Cortex of kidney (tissue), 1 donor: ENCODE measurements at places on chromosomes 4 and X.

- no peak for DNase-seq
Measured at GRCh38 chrX:53080628-53081580, 1.3 kb upstream of the TSPYL2 start.

DNA sequence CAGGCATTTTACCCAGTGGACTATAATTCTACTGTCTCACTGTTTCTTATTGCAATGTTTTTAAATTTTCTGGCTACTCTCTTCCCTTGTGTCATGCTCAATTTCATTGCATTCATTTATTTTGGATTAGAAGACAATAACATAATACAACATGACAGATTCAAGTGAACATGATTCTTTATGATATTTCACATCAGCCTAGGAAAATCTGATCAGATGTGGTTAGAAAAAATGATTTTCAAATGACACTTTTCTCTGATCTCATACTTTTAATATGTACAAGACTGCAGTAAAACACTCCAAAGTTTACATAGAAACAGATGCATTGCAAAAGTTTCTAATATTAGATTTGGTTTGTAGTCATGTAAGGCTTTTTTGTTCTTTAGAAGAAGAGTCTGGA, 586.0 kb downstream of the ACTRT1 start:
- DNase-seq = no peak

DNA sequence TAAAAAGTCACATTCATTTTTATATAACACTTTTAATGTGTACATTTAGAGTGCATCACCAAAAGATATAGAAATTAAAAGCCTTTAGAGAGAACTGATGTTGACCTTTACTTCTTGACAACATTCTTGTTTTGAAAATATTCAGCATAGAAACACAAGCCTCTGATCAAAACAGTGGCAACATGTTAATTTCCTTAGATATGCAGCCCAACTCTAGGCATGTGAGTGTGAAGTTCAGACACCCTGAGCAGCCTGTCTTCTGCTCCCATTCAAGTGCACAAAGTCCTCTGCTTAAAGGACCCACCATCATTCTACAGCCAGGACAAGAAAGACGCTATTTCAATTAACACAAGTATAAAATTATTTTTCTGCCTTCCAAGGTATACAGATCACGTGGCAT, 60.0 kb downstream of the PPP3CA start:
- DNase-seq = no peak

GRCh38 chrX:44770121-44770520, 73.7 kb upstream of the DUSP21 start:
- no peak for DNase-seq

DNA sequence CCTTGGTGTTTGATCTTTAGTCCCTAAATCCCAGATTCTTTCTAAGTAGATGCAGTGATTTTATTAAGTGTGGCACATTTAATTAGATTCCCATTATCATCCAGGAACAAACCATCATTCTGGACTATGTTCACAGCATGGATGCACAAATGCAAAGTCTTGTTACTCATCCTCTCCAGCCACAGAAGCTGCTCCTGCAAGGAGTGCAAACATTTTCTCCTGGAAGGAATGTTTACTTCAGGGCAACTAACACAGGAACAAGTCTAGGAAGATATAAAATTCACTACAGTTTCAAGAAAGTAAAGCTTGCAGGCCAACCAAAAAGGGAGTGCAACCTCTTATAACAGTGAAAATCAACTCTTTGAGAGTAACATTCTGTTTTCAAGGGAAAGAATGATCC, 106.0 kb downstream of the IQCM start:
- DNase-seq = no peak

DNA sequence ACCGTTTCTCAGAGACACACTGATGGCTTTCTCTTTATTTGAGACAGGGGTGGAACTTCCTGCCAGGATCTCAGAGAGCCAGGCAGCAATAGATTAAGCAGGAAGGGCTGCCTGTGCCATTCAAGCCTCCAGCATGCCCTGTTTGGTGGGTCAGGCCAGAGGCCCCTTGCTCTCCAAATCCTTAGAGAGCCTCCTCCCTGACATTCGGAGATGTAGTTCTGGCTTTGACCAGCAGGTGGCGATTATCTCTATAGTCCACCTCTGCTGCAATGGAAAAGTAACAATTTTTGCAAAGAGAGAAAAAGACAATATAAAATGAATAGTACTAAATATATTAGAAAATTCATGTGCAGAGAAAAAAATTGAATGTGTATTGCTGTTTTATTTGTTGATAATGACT, 93.9 kb downstream of the NXF2B start:
- DNase-seq = no peak

- DNase-seq = no peak
Measured at GRCh38 chrX:97672138-97672537, 788.4 kb downstream of the RPA4 start.

DNA sequence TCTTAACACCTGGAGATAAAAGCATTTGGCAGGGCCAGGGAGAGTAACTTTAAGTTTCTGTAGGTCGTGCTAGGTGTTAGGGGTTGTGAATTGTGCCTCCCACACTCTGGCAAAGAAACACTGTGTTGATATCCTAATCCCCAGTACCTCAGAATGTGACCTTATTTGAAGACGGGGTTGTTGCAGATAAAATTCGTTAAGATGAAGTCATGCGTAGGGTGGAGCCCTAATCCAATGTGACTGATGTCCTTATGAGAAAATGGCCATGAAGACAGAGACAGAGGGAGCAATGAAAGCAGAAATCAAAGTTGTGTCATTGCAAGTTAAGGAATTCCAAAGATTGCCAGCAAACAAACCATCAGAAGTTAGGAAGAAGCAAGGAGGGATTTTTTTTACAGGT, 40.5 kb upstream of the BBS12 start:
- no peak for DNase-seq

GRCh38 chr4:158462611-158463010, 59.1 kb upstream of the RXFP1 start:
- DNase-seq = no peak

DNA sequence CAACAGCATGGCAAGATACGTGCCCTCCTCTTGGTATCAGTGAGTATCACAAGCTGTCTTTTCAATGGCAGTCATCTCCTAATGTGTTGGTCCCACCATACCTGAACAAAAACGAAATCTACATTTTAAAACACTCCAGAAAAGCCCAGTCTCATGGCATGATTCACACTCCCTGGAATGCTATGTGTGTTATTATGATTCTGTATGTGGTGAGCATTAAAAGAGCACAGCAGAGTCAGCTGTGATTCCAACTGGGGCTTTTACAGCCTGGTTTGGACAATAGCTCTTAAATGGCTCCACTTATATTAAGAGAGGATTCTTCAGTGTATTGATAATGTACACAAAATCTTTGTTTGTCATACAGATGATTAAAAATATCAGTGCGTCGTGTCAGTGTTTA, 274.1 kb upstream of the GK2 start:
- no peak for DNase-seq

- no peak for DNase-seq
Measured at GRCh38 chrX:117990438-117990837, 126.2 kb downstream of the KLHL13 start.

DNA sequence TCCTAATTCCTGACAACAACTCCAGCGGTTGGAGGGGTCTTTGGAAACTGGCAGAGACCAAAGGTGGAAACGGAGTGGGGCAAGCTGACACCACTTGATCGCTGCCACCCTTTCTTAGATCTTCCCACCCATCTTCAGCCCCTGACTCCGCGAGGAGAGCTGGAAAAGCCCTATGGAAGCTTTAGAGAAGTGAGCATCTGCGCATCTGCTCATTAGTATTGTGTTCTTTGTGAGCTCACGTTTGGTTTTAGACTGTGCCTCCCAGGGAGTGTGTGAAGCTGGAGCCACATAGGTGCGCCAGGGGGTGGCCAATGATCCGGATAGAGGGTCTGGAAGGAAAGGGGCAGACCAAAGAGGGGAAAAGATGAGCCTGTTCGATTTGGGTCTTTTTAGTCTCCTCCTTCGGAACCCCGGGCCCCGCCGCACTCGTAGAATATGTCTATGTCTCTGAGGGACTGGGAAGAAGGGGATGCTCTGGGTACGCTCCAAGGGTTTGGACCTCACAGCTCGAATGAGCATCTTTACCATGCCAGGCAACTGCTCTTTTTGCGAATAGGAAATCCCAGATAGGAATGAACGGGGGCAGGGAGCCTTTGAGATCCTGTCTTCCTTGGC, 578 bp upstream of the DKK2 start:
- no peak for DNase-seq

DNA sequence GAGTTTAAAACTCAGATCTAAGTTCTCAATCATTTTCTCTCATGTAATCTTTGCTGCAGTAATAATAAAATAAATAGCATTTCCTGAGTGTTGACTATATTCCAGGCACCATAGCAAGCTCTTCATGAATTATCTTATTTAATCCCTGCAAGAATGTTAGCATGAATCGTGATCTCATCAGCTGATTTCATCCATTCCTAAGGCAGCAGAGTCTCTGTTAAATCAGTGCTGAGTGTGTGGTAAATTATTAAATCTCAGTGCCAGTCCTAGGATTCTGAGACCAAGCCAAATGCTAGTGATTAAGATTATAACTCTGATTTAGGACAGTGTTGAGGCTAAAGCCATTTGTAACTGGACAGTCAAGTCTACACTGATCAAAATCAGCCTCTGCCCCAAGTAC, 240.3 kb upstream of the TAPT1 start:
- DNase-seq = no peak

DNA sequence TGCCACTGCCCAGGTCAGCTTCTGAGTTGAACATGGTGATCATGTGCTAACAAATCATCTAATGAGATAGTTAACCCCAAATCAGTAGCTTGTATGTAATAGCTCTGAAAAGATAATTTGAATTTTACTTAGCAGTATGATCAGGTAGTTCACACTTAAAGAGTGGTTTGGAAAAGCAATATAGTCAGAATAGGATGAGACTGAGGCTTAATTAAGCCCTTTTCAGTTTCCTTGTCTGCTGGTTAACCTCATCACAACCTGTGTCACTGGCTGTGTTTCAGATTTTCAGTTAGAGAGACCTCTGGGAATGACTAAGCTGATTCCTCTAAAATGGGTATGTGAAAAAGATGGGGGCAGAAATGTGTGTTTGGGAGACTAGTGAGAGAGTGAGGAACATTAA, 38.1 kb downstream of the GPR174 start:
- DNase-seq = no peak

GRCh38 chr4:136183513-136183912, 1348.8 kb downstream of the PCDH18 start:
- DNase-seq = no peak

- no peak for DNase-seq
Measured at GRCh38 chr4:56130606-56131155, 181.9 kb downstream of the CEP135 start.

DNA sequence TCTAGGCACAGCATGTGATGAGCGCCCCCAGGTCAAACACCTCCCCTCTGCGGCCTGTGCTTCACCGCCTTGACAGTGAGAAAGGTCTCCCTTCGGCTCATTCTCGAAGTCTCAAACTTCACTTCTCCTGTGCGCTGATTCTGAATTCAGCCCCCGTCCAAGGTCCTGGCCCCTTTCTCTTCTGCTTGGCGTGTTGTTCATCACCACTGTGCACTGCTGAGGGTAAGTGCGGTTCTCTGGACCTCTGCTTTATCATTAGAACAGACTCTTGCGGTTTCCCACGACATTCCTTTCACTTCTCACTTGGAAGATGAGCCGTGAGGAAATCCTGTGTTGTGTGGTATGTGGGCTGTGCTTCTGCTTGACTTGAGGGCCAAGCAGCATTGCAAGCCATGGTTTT, 11.9 kb downstream of the HTT-AS start:
- no peak for DNase-seq

- DNase-seq = no peak
Measured at GRCh38 chrX:145393702-145394235, 146.5 kb downstream of the SPANXN1 start.

- no peak for DNase-seq
Measured at GRCh38 chrX:46758163-46758955, 559 bp downstream of the SLC9A7 start.

GRCh38 chr4:123167931-123168330, 228.7 kb upstream of the SPRY1 start:
- DNase-seq = no peak

GRCh38 chr4:16386711-16387320, 160.5 kb upstream of the TAPT1 start:
- no peak for DNase-seq

GRCh38 chrX:39752815-39753214, 344.9 kb downstream of the BCOR start:
- DNase-seq = no peak

DNA sequence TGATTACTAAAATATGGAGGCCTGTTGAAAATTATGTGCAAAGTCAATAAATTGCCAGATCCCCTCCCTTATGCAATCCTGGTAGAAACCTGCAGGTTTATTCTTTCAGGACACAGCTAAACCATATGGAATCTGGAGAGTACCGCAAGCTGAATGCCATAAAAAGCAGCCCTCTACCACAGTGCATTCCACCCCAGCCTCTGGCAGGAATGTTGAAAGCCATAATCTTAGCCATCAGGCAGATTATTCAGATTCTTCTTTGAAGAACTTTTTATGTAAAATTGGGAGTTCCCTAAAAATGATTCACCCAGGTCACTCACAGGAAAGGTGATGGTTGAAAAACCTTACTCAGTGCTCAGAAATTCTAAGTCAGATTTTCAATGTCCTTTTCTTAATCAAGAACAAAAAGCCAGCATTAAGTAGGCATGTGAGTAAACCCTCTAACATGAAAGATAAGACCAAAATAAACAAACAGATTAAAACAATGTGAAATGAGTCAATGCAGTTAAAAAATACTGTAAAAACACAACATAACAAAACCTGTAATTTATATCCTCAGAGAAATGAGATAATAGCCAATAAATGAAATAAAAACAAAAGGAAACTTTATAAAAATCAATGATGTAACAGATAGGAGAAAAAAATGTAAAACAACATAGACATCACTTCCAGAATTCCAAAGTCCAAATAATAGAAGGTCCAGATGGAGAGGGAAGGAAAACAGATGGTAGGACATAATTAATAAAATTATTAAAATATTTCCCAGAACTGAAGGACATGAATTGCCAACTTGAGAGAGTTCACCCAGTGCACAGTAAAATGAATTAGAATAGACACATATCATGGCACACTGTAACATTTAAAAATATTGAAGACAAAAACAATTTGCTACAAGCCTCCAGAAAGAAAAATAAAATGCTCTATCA, 226.9 kb downstream of the FSTL5 start:
- DNase-seq = no peak

DNA sequence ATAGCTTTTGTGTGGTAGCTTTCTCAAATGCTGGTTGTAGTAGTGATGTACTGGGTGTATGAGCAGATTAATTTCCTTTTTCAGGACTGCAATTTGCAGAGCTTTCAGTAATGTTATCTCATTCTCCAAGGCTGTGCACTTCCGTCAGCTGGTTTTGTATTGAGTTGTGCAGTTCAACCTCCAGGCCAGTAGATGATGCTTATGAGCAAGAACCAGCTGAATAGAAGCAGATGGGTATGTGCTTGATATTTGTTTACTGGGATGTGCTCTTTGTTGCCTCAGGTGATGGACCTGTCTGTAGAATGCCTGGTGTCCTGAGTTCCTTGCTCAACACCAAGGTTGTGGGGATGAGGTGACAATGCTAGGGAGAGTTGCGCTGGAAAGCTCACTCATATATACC, 462.8 kb downstream of the PCDH18 start:
- no peak for DNase-seq

GRCh38 chrX:3943965-3944364, 230.5 kb upstream of the PRKX start:
- DNase-seq = no peak

- no peak for DNase-seq
Measured at GRCh38 chr4:67325791-67326190, 219.5 kb downstream of the CENPC start.
